ENCODE measurements at places on chromosomes 11 and 22.

- H3K4me3 ChIP-seq, result no peak overlapping the region
- no peak overlapping the region for H3K27ac ChIP-seq
- H3K36me3 ChIP-seq, result no peaks in the 10 kb centered on the region
- DNase-seq, result no peak
- H3K4me1 ChIP-seq, result peaks cover 35% of the 10 kb centered on the region
- no peaks in the 10 kb centered on the region for H3K27me3 ChIP-seq
Measured at GRCh38 chr22:19605508-19606331, 81.5 kb upstream of the CLDN5 start.

- peak overlapping the region; percentile 65 for H3K4me3 ChIP-seq
- H3K4me1 ChIP-seq, result peaks cover 72% of the 10 kb centered on the region
- no peaks in the 10 kb centered on the region for H3K27me3 ChIP-seq
Measured at GRCh38 chr22:26642465-26643417, 14.6 kb upstream of the MIAT start.

DNA sequence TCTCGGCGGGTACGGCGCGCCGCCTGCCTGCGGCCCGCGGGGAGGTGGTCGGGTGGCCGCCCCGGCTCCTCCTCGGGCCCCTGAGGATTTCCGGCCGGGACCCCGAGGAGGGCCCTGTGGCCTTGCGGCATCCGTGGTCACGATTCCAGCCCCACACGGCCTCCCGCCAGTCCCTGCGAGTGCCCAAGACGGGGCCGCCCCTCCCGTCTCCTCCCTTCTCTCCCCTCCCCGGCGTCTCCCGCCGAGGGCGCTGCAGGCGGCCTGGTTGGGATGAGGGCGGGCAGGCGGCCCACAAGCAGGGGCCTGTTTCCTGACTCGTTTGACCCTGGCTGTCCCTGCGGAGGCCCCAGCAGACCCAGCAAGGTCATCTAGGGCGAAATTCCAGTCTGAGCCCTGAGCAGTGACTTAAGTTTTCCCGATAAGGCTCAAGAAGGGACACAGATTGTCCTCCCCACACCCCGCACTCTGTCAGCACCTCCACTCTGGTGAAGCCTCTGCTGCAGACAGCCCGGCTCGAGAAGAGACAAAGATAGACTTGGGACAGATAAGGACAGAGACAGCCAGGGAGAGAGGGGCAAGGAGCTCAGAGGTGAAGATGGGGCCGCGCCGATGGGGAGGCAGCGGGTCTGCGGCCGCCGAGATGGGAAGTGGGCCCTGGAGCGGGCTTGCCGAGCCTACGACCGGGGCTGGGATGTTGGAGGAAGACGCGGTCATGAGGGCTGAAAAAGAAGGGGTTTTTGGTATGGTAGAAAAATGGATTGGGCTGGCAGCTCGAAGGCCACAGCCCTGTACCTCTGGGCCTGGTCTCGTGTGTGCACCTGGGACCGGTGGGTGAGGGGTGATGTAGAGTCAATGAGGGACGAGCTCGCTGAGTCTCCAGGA is 95.0 kb downstream of the SWAP70 start:
- peak overlapping the region; percentile 88 for H3K4me3 ChIP-seq
- H3K27ac ChIP-seq, result peak overlapping the region; percentile 98
- DNase-seq, result peak; percentile 72
- H3K27me3 ChIP-seq, result no peaks in the 10 kb centered on the region

- H3K27me3 ChIP-seq, result no peaks in the 10 kb centered on the region
- H3K4me3 ChIP-seq, result no peak overlapping the region
- no peak for DNase-seq
- peaks cover 27% of the 10 kb centered on the region for H3K36me3 ChIP-seq
Measured at GRCh38 chr11:47498149-47498548, 49.2 kb upstream of the RAPSN start.
